IPS DF 6.9 (cell line): ENCODE measurements at places on chromosomes 2 and 18.

DNA sequence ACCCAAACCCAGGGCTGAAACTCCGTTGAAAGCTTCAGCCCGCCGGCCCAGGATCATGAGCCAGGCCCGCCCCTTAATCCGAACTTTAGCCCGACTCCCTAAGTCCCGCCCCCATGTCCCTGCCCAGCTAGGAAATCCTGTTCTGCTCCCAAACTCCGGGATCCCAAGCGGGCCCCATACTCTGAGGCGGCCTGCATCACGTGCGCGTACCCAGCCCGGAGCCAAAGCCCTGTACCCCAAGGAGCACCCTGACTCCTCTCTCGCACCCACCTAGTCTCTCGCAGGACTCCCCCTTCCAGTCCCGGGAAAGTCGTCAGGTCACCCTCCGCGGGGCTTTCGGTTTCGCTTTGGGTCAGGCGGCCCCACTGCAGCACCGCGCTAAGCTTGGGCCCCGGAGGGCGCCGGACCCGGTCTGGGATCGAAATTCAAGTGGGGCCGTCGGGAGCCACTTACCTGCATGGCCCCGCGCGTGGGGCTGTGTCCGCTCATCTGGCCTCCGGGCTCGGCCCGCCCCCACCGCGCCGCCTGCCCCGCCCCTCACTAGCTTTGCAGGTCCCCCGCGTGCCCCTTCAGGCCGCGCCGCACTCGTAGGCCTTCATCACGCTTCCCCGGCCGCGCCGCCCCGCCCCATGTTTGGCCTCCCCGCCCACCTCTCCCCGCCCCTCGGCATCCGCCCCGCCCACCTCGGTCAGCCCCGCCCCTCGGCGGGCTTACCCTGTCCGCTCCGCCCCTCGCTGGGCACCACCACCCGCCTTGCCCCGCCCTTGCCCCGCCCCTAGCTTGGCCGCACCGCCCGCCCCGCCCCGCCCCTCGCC is at the start of gene DNPEP:
TSS of gene DNPEP (minus strand) at position 607 of the 815 bp plus-strand sequence. CDS start at position 489, 118 bp downstream.
- H3K27ac ChIP-seq = no peak within 1 kb of the TSS
- peaks cover 18% of the 10 kb centered on the region for H3K36me3 ChIP-seq
- peak; percentile 43 for DNase-seq
- peak within 1 kb of the TSS; percentile 82; the same call in 1 of the 2 replicates for H3K4me3 ChIP-seq
- H3K27me3 ChIP-seq = no peaks in the 10 kb centered on the region

- DNase-seq = no peak
- no peaks in the 10 kb centered on the region for H3K4me1 ChIP-seq
- H3K27me3 ChIP-seq = no peaks in the 10 kb centered on the region
- H3K27ac ChIP-seq = no peak overlapping the region
These were observed 124.8 kb downstream of the FIGN start for GRCh38 chr2:163610817-163611556.

DNA sequence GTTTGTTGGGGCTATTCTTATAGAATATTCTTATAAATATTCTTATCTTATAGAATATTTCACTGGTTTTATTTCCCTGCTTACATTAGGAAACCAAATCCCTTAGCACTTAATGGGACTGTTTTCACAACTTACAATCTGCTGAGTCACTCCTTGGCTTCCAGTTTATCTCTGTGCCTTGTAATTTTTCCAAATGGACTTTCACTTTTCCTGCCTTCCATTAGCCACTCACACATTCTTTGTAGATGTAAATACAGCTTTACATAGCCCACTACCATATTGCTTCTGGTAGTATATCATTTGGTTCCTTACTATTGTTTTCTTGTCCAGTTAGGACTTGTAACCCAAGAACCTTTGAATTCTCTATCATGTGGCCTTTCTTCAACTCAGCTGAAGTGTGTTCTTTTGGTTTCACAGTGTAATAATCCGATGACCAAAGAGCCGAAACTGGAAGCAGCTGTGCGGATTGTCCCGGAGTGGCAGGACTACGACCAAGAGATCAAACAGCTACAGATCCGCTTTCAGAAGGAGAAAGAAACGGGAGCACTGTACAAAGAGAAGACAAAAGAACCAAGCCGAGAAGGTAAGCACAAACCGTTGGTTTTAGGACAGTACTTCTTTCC is 96.1 kb downstream of the UGGT1 start:
- H3K27ac ChIP-seq = no peak overlapping the region
- DNase-seq = no peak

DNA sequence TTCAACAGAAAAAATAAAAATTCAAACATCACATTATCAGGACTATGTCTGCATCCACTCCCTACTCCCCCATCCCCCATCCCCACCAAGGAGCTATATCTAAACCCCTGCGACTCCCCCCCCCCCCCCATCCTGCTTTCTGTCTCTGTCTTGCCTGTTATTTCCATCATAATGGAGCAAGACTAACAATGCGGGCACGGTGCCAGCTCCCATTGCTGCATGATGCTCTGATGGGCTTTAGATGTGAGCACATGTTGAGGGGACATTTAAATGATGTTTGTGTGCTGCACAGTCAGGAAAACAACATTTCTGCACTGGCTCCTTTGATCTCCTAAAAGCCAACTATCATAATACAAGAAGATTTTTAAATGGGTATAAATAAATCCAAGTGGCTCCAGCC is 644.2 kb upstream of the SETBP1 start:
- H3K4me3 ChIP-seq = no peak overlapping the region
- no peaks in the 10 kb centered on the region for H3K36me3 ChIP-seq
- no peaks in the 10 kb centered on the region for H3K27me3 ChIP-seq
- H3K27ac ChIP-seq = no peak overlapping the region
- H3K4me1 ChIP-seq = peaks cover 2% of the 10 kb centered on the region; the same call in 1 of the 2 replicates

DNA sequence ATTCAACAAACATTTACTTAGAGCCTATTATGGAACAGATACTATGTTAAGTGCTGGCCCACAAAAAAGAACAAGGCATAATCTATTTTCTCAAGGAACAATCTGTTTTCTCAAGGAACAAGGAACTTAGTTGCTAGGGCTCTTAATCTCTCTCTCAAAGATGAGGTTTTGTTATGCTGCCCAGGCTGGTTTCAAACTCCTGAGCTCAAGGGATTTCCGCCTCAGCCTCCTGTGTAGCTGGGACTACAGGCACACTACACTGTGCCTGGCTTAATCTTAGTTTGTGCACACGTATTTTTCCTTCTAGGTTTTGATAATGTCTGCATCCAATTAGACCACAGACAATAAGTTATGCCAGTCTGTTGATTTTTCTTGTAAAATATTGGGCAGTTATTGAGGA is 89.5 kb downstream of the PTH2R start:
- H3K4me1 ChIP-seq = no peaks in the 10 kb centered on the region
- H3K4me3 ChIP-seq = no peak overlapping the region
- no peaks in the 10 kb centered on the region for H3K36me3 ChIP-seq
- no peak overlapping the region for H3K27ac ChIP-seq
- H3K27me3 ChIP-seq = no peaks in the 10 kb centered on the region

GRCh38 chr2:177338177-177338721 is 54.3 kb upstream of the AGPS start:
- no peaks in the 10 kb centered on the region for H3K36me3 ChIP-seq
- no peak overlapping the region for H3K27ac ChIP-seq
- H3K4me1 ChIP-seq = no peaks in the 10 kb centered on the region
- no peak overlapping the region for H3K4me3 ChIP-seq
- no peaks in the 10 kb centered on the region for H3K27me3 ChIP-seq
- no peak for DNase-seq
